ENCODE measurements at places on chromosomes 7 and 10.

GRCh38 chr7:102211590-102212550, 74.8 kb upstream of the SH2B2 start:
- no peak for DNase-seq

- peak; percentile 64 for DNase-seq
These were observed 167.9 kb upstream of the PRSS1 start for GRCh38 chr7:142581341-142581740.

- DNase-seq = no peak
These were observed 254.8 kb downstream of the HGF start for GRCh38 chr7:81515009-81515408.

- DNase-seq = no peak
These were observed 1.3 kb upstream of the CDK14 start for GRCh38 chr7:90594751-90595317.

- DNase-seq = no peak
These were observed 846 bp upstream of the CALML5 start for GRCh38 chr10:5500162-5500670.

DNA sequence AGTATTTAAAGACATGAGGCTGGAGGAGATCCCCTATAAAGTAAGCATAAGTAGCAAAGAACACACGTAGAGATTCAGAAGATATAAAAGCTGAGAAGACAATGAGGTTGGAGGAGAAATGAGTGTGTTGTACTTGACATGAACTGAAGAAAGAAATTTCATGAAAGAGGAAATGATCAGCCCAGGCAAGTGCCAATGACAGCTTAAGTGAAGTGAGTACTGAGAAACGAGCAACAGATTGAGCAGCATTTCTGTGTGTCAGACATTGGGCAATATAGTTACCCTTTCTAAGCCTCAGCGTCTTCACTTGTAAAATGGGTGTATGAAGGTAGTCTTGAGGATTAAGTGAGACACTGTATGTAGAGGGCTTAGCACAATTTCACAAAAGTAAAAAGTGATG, 4.8 kb upstream of the LIPA start:
- no peak for DNase-seq

DNA sequence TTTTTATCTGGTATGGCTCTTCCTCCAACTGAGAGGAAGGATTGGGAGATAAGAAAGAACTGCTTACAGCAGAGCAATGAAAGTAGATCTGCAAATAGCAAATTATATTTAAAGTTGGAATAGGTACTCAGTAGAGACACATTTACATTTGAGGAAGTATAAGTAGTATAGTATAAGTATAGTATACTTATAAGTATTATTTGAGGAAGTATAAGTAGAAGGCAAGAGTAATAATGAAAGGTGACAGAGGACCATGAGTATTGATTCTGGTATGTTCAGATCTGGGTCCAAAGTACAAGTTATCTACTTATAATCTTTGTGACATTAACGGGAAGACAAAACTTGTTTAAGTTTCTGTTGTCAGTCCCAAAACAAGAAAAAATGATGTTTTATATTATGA, 527.6 kb upstream of the SORCS1 start:
- DNase-seq = no peak

DNA sequence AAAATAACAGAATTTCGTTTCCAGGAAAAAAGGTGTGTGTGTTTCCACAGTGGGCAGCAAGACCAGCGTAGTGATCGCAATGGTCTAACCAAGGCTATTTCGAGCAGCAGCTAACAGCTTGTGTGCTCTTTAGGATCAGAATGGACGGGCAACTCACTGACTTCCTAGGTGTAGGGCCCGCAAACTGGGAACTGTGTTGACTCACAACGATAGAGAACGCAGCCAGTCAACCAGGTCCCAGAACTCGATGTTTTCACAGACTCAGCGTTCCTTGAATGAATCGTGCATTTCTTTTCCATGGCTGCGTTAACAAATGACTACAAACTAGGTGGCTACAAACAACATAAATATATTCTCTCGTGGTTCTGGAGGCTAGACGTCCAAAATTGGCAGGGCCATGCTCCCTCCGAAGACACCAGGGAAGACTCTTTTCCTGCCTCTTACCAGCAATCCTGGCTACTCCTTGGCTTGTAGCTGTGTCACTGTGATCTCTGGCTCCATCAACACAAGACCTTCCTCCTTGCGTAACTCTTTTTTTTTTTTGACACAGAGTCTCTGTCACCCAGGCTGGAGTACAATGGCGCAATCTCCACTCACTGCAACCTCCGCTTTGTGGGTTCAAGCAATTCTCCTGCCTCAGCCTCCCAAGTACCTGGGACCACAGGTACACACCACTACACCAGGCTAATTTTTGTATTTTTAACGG, 39.1 kb downstream of the PODXL start:
- DNase-seq = no peak

DNA sequence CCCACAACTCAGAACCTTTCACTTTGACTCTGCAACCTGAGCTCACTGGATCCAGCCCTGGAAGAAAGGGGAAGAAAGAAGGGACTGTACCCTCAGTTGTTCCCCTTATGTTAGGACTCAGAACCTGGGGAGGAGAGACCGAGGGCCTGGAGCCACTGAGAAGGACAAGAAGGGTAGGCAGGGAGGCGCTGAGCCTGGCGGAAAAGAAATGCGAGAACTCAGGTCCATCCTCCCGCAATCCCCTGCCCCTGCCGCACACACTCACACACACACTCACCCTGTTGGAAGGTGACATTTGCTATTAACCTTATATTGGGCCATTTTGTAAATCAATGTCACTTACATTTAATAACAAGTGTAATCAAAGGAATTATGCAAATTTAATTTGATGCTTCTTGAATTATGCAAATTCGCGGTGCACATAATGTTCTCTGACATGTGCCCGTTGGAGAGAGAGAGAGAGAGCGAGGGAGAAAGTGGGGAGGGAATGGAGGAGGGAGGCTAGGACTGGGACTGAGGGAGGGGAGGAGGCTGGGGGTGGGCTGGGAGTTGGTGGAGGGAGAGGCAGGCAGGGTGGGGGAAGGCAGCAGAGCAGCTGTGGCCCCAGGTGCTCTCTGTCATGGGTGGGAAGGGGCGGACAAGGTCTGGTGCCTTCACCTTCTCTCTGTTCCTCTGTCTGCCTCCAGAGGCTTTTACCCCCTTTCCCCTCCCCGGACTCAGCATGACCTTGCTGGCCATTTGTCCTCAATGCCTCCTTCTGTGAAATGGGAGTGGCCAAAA, 99.6 kb upstream of the PAX2 start:
- no peak for DNase-seq
